RWPE2 (cell line): ENCODE measurements at places on chromosomes 11 and 22.

DNA sequence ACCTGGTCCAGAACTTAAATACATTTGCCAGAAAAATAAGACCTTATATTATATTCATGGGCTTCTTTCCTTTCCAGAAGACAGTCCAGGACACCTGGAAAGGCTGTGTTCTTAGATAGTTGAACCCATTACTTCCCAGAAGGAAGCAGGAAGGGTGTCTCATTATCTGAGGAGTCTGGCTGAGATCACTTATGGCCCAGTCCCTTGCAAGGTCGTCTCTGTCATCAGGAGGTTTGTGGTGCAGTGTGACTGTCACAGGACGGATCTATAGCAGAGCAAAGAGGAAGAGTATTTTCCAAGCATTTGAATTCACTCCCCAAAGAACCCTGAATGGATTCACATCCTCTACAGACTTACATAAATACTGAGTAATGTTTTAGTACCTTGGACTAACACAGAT, 270.7 kb upstream of the MTNR1B start:
- DNase-seq, result no peak

- no peak for DNase-seq
Observed at GRCh38 chr11:114168691-114169090, 109.2 kb downstream of the ZBTB16 start.

- DNase-seq, result no peak
Observed at GRCh38 chr11:94325681-94326080, 21.3 kb downstream of the IZUMO1R start.

GRCh38 chr11:12174477-12175143, 64.2 kb downstream of the MICAL2 start:
- no peak for DNase-seq

DNA sequence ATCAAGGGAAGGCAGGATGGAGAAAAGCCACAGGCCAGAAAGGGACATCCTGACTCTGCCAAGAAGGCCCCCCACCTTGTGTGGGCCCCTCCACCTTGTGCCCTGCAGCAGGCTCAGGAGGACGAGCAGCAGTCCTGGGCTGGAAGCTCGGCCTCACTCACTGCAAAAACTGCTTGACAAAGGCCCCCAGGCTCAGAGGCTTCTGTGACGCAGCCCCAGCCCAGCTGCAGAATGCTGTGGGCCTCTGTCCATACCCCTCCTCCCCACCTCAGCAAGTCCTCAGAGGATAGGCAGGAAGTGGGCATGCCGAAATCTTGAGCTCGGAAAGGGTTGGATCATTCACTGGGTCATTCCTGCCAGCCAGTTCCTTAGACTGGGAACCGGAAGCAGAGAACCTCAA, 61.9 kb downstream of the NRXN2 start:
- no peak for DNase-seq

GRCh38 chr11:13286279-13286821, 8.8 kb downstream of the BMAL1 start:
- DNase-seq, result no peak

- no peak for DNase-seq
Observed at GRCh38 chr11:32402836-32403235, 32.5 kb downstream of the WT1 start.

DNA sequence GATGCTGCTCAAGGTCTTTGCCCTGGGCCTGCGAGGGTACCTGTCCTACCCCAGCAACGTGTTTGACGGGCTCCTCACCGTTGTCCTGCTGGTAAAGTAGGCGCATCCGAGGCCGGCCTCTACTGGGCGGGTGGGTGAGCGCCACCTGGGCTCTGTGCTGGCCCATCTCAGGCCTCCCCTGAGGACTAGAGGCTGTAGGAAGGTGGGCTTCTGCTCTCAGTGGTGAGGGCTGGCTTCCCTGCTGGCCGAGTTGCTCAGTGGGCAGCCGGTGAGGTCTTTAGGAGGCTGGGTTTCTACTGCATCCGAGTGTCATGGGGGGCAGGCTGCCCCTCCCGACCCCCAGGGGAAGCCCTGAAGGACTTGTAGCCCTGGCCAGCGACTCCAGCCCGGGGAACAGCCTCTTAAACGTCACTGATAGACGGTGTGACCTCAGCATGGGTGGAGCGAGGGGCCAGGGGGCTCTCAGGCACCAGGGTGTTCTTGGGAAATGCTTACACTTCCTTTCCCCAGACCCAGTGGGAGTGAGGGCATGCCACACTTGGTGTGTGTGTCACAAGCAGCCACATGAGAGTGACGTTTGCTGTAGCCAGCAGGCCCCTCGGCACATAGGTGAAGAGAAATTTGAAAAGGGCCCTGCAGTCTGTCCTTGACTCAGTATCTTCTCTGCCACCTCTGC, 30.3 kb downstream of the TPCN2 start:
- no peak for DNase-seq

- no peak for DNase-seq
Observed at GRCh38 chr22:34866495-34867131, 199.3 kb upstream of the ISX start.

- no peak for DNase-seq
Observed at GRCh38 chr11:29446132-29446531, 570.7 kb downstream of the KCNA4 start.

DNA sequence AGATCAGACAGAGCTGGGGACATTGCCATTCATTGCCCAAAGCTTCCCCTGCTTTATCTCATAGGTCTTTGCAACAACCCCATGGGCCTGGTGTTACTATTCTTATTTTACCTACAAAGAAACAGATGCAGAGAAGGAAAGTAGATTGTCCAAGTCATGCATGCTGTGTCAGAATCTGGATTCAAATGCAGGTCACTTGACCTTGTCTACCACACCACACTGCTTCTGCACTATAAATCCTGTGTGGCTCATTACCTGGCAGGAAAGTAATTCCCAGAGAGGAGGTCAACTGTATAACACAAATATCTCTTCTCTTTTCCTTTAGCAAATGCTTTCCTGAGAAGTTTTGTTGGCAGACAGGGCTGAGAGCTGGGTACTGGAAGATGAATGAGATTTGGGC, 18.5 kb downstream of the PLEKHB1 start:
- no peak for DNase-seq

- DNase-seq, result no peak
Observed at GRCh38 chr11:16070573-16070972, 285.8 kb downstream of the SOX6 start.

- DNase-seq, result no peak
Observed at GRCh38 chr11:10272132-10272531, 21.9 kb downstream of the SBF2 start.

GRCh38 chr22:39356464-39356863, 6.7 kb downstream of the SYNGR1 start:
- DNase-seq, result no peak

DNA sequence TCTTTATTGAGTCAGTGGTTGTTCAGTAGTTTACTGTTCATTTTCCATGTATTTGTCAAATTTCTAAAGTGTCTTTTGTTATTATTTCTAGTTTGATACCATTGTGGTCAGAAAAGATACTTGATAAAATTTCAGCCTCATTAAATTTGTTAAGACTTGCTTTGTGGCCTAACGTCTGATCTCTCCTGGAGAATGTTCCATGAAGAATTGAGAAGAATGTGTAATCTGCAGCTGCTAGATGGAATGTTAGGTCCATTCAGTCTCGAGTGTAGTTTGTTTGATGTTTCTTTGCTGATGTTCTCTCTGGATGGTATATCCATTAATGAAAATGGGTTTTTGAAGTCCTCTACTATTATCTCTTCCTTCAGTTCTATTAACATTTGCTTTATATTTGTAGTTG, 394.7 kb upstream of the ANO5 start:
- no peak for DNase-seq

DNA sequence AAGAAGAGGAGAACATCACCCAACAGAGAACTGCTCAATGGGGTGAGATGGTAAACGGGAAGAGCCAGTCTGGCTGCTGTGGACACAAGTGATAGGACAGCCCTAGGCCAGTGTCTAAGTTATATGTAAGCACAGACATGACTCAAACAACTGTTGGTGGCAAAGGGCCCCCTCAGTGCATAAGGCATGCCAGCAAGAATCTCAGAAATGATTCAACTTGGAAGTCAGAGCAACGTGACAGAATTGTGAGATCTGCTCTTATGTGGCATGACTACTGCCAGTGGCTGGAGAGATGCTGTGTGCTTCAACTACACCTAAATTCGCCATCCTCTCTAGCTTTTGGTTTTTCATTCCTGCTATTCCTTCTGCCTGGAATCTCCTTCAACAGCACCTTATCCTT, 7.4 kb downstream of the SLN start:
- no peak for DNase-seq

- DNase-seq, result peak; percentile 76
Observed at GRCh38 chr11:102269927-102270326, 47.4 kb upstream of the BIRC3 start.

- no peak for DNase-seq
Observed at GRCh38 chr11:80443177-80443576, 1002.3 kb upstream of the TENM4 start.

GRCh38 chr22:48708558-48709245, 1119.0 kb downstream of the BRD1 start:
- peak; percentile 23 for DNase-seq

DNA sequence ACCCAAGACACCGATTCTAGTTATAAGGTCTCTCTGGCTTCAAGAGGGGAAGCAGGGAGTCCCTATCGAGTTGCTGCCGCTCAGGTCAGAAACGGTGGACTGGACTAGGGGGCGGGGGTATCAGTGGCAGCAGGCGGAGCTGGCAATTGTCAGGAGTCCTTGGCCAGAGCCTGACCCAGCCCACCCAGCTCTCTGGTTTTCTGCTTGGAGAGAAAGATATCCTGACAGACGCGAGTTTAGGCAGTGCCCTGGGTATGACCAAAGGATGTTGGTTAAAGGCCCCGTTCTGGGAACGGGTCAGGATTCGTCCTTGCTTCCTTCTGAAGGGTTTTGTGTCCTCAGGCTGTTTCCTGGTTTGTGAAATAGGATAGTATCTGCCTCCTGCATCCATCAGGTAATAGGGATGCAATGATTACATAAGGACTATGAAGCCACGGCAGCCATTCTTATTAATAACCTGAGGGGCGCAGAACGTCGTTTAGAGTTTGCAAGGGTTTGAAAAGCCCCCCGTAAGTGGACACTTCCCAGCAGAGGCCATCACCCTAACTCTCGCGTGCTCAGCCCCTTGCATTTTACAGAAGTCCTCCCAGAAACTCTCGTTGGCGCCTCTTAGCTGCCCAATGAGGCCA, 700 bp upstream of the DEPDC5 start:
- DNase-seq, result no peak

GRCh38 chr11:22456993-22457762, 119.0 kb downstream of the SLC17A6 start:
- DNase-seq, result peak; percentile 77

DNA sequence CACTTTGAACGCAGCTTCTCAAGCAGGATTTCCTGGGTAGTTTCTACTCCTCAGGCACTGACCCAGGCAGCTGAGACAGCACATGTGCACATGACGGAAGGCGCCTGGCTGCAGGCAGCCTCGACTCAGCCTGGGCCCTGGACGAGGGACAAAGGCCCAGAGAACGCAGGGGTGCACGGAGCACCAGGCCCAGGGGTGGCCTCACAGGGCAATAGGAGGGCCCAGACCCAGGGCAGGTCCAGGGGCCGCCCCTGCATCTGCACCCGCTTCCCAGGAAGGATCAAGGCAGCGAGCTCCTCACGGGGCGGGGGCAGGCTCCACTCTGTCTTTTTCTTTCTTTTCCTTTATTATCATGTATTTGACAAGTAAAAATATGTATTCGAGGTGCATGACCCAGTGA, 208.4 kb downstream of the BRD1 start:
- peak; percentile 26 for DNase-seq

GRCh38 chr22:30186510-30186909, 60.0 kb downstream of the LIF start:
- no peak for DNase-seq

GRCh38 chr22:46651316-46651715, 31.1 kb downstream of the GRAMD4 start:
- no peak for DNase-seq

- no peak for DNase-seq
Observed at GRCh38 chr11:74608431-74608830, 16.0 kb downstream of the POLD3 start.

- DNase-seq, result no peak
Observed at GRCh38 chr22:48753752-48754517, 1073.7 kb downstream of the BRD1 start.

DNA sequence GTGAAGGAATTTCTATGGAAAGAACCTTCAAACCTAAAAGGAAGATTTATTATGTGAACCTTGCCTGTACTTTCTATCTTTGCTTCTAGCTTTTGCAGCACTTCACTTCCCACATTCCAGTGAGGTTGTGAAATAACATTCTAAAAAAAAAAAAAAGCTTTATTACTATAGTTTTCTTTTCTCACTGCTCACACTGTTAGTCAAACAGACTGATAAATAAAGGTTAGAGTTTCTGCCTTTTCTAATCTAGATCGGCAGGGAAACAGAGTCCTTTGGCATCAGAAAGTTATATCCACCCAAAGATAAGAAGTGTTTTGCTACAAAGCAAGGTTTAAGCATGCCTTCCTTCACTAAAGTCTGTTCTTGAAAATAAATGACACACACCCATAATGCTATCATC, 2.8 kb downstream of the AAMDC start:
- no peak for DNase-seq

DNA sequence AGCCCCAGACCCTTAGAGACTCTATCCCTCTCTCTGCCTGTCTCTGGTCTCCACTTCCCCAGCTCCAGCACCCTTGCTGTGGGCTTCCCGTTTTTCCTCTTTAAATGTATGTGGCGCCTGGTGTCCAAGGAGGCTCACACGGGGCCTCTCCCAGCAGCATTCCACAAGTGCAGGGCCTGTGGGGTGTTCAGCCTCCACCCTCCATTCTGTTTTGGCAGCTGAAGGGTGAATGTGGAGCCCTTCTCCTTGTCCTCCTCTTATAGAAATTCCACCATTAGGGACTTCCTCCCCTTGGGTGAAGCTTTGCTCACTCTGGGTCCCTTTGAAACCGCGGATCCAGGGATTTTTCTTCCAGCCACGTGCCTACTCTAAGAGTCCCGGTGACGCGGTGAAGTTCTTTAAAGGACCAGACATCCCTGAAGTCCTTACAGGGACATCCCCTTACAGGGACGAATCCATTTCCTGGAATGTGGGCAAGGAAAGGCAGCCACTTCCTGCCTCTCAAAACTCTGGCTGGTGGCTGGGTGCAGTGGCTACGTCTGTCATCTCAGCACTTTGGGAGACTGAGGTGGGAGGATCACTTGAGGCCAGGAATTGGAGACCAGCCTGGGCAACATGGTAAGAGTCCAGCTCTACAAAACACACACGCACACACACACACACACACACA, 1.6 kb upstream of the TSPAN18 start:
- no peak for DNase-seq

DNA sequence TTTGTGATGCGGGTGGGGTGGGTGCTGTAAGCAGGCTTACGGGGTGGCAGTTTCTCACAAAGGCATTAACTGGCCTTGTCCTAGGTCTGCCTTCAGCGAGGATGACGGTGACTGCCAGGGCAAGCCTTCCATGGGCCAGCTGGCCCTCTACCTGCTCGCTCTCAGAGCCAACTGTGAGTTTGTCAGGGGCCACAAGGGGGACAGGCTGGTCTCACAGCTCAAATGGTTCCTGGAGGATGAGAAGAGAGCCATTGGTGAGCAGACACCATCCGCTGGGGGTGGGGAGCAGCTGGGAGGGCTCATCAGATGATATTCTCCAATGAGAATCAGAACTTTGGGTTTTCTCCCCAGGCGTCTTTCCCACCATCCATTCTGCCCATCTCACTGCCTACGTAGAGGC, 5.8 kb downstream of the TCN2 start:
- no peak for DNase-seq
